NCI-H1105 (cell line): ENCODE measurements at places on chromosomes 7 and 10.
A peak's percentile ranks its signal among the peaks of the same experiment; 100 is the strongest.

GRCh38 chr10:129770286-129770685 is 193.8 kb downstream of the EBF3 start:
- no peak for DNase-seq

DNA sequence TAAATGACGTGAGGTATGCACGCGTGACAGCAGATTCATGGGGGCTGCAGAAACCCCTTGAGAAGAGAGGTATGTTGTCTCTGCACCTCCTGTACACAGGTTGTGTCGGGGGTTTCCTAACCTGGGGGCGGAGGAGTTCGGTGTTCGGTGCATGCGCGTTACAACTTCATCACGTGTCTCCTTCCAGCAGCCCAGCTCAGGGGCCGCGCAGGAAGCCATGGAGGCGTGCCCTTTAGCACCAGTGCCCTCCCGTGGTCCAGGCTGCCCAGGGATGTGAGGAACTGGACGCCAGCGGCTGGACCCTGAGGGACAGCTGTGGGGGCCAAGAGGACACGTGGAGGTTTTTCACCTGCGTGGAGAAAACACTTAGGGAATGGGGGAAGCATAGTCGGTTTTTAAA is 186.4 kb downstream of the EBF3 start:
- DNase-seq, result no peak

GRCh38 chr10:123502983-123503382 is 163.2 kb upstream of the GPR26 start:
- no peak for DNase-seq

- no peak for DNase-seq
Observed at GRCh38 chr7:70926666-70927065, 205.3 kb upstream of the GALNT17 start.

DNA sequence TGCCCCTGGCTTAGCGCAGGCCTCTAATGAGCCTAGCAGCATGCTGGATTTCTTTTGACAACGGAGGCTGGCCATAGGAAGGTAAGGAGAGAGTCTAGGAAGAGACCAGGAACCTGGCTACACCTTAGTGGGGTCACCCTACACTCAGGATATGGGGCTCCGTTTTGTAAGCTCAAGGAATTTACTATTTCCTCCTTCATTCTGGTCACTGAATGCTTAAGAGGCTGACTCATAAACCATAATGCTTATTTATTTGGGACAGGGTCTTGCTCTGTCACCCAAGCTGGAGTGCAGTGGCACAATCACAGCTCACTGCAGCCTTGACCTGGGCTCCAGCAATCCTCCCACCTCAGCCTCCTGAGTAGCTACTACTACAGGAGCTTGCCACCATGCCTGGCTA is 38.4 kb downstream of the CARD11 start:
- no peak for DNase-seq

- no peak for DNase-seq
Observed at GRCh38 chr7:80760292-80760691, 121.8 kb downstream of the CD36 start.

DNA sequence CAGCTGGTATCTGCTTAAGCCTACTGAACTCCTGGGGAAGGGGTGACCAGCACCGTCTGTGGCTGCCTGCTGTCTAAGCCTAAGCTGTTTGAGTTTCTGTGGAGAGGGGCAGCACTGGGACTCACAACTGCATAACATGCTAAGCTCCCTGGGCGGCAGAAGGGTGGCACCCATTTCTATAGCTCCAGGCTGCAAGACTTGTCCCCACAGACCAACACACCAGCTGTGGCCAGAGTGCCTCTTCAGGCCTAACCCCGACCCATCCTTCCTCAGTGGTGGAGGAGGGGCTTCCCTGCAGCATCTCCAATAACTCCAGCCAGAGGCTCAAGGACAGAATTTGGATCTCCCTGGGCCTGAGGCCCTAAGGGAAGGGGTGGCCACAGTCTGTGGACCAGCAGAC is 464.1 kb downstream of the SEMA3D start:
- DNase-seq, result no peak

DNA sequence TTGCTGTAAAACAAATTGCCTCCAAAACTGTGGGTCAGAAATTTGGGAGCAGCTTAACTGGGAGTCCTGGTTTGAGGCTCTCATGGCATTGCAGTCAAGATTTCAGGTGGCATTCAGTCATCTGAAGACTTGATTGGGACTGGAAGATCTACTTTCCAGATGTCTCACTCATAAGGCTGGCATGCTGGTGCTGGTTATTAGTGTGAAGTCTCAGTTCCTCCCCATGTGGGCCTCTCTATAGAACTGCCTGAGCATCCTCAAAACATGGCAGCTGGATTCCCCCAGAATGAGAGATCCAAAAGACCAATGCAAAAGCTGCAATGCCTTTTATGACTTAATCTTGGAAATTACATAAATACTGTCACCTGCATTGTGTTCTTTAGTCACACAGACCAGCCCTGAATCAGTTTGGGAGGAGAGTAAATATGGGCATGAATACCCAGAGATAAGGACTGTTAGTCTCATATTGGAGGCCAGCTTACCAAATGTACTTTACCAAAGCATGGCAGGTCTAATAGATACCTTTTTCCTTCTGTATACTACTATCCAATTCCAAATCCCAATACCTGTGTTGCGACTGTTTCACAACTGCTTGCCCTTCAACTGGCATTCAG is 6.5 kb upstream of the HERPUD2 start:
- no peak for DNase-seq

GRCh38 chr7:146831875-146832274 is 715.3 kb downstream of the CNTNAP2 start:
- peak; percentile 18 for DNase-seq

- DNase-seq, result no peak
Observed at GRCh38 chr10:23331567-23332301, 12.9 kb downstream of the C10orf67 start.
